CD4-positive, alpha-beta T cell treated with Interferon gamma for 1 hour (primary cell): ENCODE measurements at places on chromosomes 6 and 20.

- no peak for DNase-seq
Observed at GRCh38 chr6:52650941-52651340, 20.0 kb upstream of the TMEM14A start.

DNA sequence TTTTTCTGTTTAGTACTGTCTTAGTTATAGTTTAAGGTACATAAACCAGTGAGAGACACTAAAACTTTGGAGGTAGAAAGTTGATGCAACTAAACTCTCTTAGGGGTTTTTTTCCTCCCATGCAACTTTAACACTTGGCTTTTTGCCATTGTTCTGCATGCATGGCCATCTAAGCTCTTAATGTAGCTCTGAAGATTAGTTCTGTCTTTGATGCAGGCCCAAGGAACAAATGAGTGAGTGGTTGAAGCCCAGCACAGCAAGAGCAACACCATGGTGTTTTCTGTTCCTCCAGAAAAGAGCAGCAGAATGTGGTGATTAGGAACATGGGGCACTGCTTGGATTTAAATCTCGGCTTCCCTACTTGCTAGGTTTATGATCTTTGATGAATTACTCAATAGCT, 89.3 kb downstream of the L3MBTL3 start:
- DNase-seq = no peak

GRCh38 chr6:25717866-25718740, 36.4 kb upstream of the SLC17A4 start:
- DNase-seq = no peak

- no peak for DNase-seq
Observed at GRCh38 chr6:32102255-32102654, 6.9 kb downstream of the TNXB start.

DNA sequence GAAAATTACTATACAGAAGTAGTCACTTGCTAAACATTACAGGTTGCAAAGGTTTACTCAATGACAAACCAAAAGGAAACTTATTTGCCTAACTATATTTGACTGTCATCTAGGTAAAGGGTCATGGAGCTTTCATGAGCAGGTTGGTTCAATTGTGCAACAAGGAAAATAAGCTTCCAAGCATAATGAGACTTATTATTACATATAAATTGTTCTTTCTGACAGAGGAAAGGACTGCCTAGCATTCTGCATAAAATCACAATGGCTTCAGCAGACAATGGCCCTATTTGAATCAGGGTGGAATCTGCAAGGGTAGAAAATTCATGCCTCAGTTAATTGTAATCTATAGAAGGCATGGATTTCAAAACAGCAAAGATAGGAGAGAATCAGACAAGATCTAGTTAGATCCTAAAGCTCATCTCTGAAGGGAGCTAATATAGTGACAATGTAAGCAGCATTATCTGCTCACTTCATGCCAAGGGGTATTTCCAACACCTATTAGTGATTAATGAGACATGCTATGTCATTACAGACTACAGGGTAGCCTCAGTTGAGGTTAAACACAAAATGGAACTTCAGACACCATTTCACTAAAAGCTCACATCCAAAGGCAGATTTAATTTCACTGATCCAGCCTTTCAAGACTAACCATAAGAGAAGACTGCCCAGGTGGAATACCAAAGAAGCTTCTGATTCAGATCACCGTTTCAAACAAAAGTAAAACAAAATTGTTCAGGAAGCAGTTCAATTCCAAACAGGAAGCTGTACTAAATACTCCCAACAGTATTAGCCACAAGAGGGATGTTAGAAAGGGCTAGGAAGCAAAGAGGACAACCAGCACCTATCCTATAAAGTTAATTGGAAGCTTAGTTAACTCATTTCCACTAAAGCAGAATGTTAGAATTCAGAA, 8.5 kb downstream of the STAU1 start:
- no peak for DNase-seq
